ENCODE measurements at places on chromosomes 2 and 18.

- H3K27me3 ChIP-seq = no peaks in the 10 kb centered on the region
- no peak overlapping the region for H3K27ac ChIP-seq
- no peak for DNase-seq
- H3K36me3 ChIP-seq = no peaks in the 10 kb centered on the region
- H3K4me3 ChIP-seq = no peak overlapping the region
Observed at GRCh38 chr2:158154596-158154995, 52.9 kb downstream of the UPP2 start.

DNA sequence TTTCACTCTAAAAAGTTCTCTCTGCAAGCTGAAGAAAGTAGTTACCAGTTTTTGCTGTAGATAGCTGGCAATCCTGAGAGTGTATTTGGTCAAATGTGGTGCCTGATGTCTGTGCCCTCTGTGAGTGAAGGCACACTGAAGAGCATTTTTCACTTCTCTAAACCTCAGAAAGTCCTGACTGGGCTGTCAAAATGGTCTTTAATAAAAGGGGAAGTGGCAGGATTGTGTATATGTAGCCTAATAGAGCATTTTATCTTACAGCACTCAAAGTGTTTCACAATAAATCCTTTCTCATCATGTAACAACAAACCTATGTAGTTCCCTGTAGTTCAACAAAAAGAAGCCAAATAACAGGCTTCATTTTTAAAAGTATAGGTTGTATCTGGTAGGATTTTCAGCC lies 1552.3 kb upstream of the SLC39A10 start:
- H3K4me3 ChIP-seq = no peak overlapping the region
- no peaks in the 10 kb centered on the region for H3K36me3 ChIP-seq
- H3K4me1 ChIP-seq = no peaks in the 10 kb centered on the region
- H3K27me3 ChIP-seq = no peaks in the 10 kb centered on the region
- no peak for DNase-seq

DNA sequence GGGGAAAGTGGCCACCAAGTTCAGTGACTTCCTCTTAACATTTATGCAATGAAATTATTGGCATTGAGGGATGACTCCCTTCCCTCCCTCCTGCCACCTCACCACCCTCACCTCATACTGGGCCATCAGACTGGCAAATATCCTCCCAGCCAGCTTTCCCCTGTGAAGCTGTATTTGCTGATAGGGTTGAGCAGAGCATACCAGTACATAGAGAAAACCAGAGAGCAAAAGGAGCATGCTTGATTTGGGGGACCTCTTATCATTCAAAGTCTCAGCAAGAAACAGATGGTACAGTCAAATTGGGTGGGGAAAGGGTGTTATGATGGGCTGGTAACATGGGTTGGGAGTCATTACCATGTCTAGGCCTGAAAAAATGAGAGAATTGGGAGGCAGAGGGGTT lies 19.1 kb upstream of the B3GNT2 start:
- H3K27ac ChIP-seq = no peak overlapping the region
- H3K4me3 ChIP-seq = no peak overlapping the region
- H3K27me3 ChIP-seq = no peaks in the 10 kb centered on the region
- no peaks in the 10 kb centered on the region for H3K36me3 ChIP-seq
- H3K4me1 ChIP-seq = peaks cover 3% of the 10 kb centered on the region

- no peak overlapping the region for H3K27ac ChIP-seq
- no peaks in the 10 kb centered on the region for H3K36me3 ChIP-seq
- H3K4me1 ChIP-seq = no peaks in the 10 kb centered on the region
- no peak overlapping the region for H3K4me3 ChIP-seq
- no peak for DNase-seq
Observed at GRCh38 chr2:109478906-109479493, 134.8 kb downstream of the SEPTIN10 start.

- H3K27me3 ChIP-seq = peaks cover 27% of the 10 kb centered on the region
- H3K4me1 ChIP-seq = no peaks in the 10 kb centered on the region
- H3K4me3 ChIP-seq = peak overlapping the region; percentile 71
- DNase-seq = peak; percentile 75
Observed at GRCh38 chr2:115161771-115162493, 719.5 kb downstream of the DPP10 start.

DNA sequence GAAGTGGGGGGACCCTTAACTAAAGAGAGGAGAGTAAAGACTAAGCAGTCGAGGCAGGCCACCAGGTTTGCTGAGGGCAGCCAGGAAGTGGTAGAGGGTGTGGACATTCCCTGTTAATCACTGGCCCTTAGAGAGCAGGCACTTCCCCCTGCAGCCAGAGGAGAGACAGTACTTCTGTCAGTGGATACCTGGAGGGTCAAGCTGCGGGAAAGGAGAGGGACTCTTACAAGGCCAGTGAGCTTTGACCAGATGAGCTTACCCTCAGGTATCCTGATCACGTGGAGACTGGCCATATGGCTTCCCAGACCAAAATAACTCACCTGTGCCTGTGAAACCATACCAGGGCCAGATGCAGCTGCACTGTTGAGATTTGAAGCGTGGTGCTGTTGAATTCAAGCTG lies 28.6 kb downstream of the ITGA6 start:
- no peak overlapping the region for H3K4me3 ChIP-seq
- H3K36me3 ChIP-seq = no peaks in the 10 kb centered on the region
- H3K4me1 ChIP-seq = peaks cover 11% of the 10 kb centered on the region
- no peak overlapping the region for H3K27ac ChIP-seq
- H3K27me3 ChIP-seq = no peaks in the 10 kb centered on the region
- no peak for DNase-seq

DNA sequence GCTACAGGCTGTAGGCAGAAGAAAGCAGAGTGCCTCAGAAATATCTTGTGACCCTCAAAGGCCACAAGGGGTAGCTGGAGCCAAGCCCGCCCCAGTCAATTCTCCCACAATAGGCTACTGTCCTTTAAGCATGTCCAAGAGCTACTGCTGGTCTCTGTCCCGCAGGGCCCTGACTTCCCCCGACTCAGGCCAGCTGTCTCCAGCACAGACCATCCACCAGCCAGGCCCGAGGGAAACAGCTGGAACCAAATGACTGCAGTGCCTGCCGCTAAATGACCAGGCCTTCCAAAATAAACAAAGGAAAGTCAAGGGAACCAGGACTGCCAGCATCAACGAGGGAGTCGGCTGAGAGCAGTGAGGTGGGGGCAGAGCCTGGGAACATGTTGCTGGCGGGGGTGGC lies 36.7 kb downstream of the MCFD2 start:
- no peaks in the 10 kb centered on the region for H3K36me3 ChIP-seq
- H3K4me1 ChIP-seq = no peaks in the 10 kb centered on the region
- H3K27ac ChIP-seq = no peak overlapping the region
- H3K4me3 ChIP-seq = no peak overlapping the region
- H3K27me3 ChIP-seq = no peaks in the 10 kb centered on the region

DNA sequence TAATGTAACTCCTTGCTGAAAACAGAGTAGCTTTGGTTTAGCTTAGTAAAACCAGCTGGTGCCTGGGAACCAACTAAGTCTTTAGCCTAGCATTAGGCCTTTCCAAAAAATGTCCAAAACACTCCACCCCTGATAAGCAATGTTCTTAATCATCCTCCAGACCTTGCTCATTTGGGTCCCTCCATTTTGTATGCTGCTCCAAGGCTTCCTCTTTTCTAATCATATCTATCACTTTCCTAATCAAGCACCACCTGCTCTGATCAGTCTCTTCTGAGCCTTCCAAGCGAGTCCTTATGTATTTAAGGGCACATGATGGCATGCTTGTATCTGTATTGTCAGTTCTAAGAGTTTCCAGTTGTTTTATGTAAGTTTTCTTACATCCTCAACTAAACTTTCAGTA lies 23.6 kb downstream of the THADA start:
- no peaks in the 10 kb centered on the region for H3K27me3 ChIP-seq
- H3K27ac ChIP-seq = no peak overlapping the region
- no peak for DNase-seq
- H3K4me3 ChIP-seq = no peak overlapping the region

DNA sequence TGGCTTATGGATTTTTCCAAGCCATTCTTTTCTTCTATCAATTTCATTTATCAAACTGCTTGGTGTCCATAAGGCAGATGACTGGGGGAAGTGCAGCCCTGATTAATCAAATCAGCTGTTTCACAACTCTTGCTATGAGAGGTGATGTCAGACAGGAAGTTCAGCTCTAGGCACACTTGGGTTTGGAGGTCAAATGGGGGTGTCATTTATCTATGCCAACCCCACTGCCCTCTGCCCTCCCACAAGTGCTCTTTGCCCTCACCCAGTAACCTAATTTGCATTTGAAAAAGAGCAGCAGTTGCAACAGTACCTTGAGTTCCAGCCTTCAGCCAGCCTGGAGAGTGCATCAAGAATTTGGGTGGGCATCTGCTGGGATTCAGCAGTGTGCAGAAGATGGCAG lies 431.3 kb upstream of the SPRED2 start:
- no peak overlapping the region for H3K4me3 ChIP-seq
- H3K27me3 ChIP-seq = no peaks in the 10 kb centered on the region
- no peak for DNase-seq
- H3K4me1 ChIP-seq = no peaks in the 10 kb centered on the region
- no peak overlapping the region for H3K27ac ChIP-seq
- no peaks in the 10 kb centered on the region for H3K36me3 ChIP-seq

GRCh38 chr2:71609958-71610357 lies 156.6 kb downstream of the DYSF start:
- no peak for DNase-seq
- H3K27me3 ChIP-seq = no peaks in the 10 kb centered on the region
- no peaks in the 10 kb centered on the region for H3K4me1 ChIP-seq
- H3K36me3 ChIP-seq = no peaks in the 10 kb centered on the region

DNA sequence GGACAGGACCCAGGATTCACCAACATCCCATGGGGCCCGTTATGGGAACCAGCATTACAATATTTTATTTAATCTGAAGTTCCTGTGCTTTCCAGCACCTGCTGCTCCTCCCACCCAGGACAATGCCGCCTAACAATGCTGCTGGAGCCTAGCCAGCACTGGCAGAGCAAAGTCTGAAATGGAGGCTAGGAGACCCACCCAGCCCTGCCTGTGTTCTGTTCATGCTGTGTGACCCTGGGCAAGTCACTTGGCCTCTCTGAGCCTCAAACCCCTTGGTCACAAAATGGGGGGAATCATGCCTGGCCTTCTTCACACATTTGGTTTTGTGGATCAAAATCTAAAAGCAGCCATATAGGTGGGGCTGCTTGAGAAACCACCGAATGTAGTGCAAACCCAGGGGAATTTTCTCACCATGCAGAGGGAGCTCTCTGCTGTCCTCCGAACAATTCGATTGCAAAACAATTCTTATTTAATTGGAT lies 38.5 kb upstream of the ODC1 start:
- no peak overlapping the region for H3K4me3 ChIP-seq
- DNase-seq = no peak
- no peaks in the 10 kb centered on the region for H3K4me1 ChIP-seq
- H3K27ac ChIP-seq = no peak overlapping the region
- H3K27me3 ChIP-seq = no peaks in the 10 kb centered on the region

GRCh38 chr18:46563317-46563716 lies 93.7 kb downstream of the LOXHD1 start:
- no peak overlapping the region for H3K27ac ChIP-seq
- no peaks in the 10 kb centered on the region for H3K36me3 ChIP-seq
- no peak for DNase-seq
- H3K4me1 ChIP-seq = peaks cover 5% of the 10 kb centered on the region
- H3K4me3 ChIP-seq = no peak overlapping the region

GRCh38 chr2:134245340-134245984 lies 8.4 kb upstream of the MGAT5 start:
- H3K27me3 ChIP-seq = no peaks in the 10 kb centered on the region
- DNase-seq = peak; percentile 87
- no peak overlapping the region for H3K27ac ChIP-seq
- no peaks in the 10 kb centered on the region for H3K4me1 ChIP-seq

DNA sequence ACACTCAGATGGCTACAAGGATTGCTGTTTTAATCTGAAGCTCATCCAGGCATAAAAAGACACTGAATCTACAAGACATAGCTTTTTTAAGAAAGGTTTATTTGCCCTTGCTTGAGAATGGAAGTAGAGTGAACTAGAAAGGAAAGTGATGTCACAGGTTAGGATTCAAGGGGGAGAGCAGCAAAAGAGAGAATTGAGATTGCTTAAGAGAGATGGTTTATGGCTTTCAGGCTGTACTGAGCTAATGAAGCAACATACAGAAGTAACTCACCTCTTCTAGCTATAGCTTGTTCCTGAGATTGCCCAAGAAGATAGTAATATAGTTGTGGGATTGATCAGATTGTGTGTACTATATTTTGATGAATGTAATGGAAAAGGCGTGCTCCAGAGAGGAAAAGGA lies 26.1 kb upstream of the ACVR2A start:
- no peak for DNase-seq
- no peaks in the 10 kb centered on the region for H3K27me3 ChIP-seq
- no peaks in the 10 kb centered on the region for H3K4me1 ChIP-seq
- no peak overlapping the region for H3K27ac ChIP-seq

- H3K4me1 ChIP-seq = no peaks in the 10 kb centered on the region
- H3K27me3 ChIP-seq = no peaks in the 10 kb centered on the region
- no peak overlapping the region for H3K27ac ChIP-seq
- no peak overlapping the region for H3K4me3 ChIP-seq
Observed at GRCh38 chr2:112947374-112947773, 30.4 kb upstream of the IL36G start.

DNA sequence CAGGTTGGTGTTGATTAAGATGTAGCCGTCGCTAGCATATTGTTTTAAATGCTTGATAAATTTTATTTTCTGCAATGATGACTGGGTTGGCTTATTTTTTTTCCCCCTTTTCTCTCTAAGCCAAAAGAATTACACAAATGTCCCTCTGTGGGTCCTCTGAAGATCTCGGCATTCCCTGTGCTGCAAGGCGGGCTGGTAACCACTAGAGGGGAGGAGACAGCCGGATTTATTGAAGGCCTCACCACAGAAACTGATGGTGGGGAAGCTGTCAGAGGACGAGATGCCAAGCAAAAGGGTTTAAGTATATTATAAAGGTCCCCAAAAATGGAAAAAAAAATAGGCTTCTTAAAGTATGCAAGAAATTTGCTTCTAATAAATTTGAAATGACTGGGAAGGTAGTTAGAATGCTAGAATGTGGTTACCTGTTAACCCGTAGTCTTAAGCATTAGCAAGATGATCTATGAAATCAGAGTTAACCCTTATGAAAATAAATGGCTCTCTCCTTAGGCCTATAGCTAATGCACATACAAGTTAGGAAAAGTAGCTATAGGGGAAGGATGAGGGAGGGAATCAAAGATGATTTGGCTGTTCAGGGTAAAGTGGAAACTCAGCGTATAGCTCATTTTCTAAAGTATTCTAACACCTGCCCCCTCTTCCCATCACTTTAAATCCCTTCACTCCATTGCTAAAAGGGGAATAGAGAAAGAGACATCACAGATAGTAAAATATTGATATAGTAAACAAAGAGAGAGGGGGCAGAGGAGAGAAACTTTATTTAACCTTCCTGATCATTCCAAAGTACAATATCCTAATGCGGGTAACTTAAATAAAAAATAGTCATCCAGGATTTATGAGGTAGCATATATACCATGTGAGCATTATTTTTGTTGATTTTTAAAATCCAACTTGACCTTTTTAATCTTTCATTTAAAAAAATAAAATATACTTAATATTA lies 894.5 kb upstream of the POU3F3 start:
- H3K4me1 ChIP-seq = no peaks in the 10 kb centered on the region
- no peak overlapping the region for H3K4me3 ChIP-seq

Measured in H1 (cell line).